ENCODE measurements at places on chromosomes 12 and 14. TPM values are rescaled to one million over a fixed set of nuclear protein-coding genes. Genes with fewer than 3 reads are reported as not detected.

KRT77 gene
- not detected for polyA plus RNA-seq

ETFBKMT gene
- 6.0 TPM for polyA plus RNA-seq

MYH6 gene
- polyA plus RNA-seq, result 0.13 TPM

SYNDIG1L gene
- polyA plus RNA-seq, result 0.47 TPM

DNA sequence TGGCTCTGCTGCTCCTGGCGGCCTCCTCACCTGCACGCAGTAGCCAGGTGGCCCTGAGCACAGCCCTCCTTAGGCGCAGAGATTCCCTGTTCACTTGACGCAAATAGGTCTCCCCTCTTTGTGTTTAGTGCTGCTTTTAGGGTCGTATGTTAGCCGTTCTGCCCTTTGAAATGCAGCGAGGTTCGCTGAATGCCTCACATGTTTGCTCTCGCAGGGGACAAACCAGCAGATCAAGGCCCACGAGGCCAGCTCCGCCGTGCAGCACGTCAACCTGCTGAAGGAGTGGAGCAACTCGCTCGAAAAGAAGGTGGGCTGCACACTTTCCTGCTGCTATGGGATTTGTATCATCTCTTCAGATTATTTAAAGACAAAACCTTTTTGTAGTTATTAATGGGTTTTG lies 31.4 kb upstream of the AMN start:
- no peak for DNase-seq

DNA sequence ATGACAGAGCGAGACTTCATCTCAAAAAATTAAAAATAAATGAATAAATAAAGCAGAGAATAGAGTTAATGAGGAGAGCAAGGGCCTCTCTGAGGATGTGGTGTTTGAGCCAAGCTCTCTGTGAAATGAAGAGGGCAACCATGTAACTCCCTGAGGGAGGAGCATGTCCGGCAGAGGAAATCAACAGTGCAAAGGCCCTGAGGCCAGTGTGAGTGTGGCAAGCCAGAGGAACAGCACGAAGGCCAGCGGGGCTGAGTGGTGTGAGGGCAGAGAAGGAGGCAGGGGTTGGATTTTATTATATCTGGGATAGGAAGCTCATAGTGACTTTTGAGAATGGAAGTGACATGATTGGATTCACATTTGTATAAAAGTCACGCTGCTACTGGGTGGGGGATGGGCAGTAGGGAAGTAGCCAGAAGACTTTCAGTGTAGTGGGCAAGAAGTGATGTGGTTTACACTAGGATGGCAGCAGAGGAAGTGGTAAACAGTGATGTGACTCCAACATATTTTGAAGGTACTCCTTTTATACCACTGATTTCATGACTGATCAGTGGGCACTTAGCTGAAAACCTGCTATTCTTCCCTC lies 10.3 kb upstream of the LRP1-AS start:
- no peak for DNase-seq

DNA sequence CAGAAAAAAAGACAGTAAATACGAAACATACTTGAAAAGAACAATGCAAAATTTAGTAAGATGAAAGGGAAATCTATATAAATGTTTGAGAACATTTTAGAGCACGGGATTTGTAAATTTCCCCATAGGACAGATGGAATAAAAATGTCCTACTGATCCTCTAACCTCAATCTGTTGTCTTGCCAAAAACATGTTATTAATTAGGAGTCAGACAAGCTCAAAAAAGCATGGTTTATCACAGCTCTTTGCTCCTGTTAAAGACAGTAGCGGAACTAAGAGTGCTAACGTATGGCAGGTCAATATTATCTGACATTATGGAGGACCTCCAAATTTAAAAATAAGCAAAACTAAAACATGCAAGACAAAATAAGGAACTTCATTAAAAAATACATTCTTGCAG lies 12.9 kb downstream of the GMFB start:
- DNase-seq, result no peak

DNA sequence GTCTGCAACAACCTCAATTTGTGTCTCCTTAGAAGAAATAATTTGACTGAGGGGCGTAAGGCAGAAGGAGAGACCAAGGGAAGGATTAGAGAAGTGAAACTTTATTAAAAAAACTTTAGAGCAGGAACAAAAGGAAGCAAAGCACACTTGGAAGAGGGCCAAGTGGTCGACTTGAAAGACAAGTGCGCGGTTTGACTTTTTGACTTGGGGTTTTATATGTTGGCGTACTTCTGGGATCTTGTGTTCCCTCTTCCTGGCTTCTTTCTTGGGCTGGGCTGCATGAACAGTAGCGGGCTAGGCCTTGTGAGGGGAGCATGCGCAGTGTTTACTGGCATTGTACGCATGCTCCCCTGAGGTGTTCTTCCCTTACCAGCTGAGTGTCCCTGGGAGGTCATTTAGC lies 369.3 kb upstream of the DCN start:
- no peak for DNase-seq

DNA sequence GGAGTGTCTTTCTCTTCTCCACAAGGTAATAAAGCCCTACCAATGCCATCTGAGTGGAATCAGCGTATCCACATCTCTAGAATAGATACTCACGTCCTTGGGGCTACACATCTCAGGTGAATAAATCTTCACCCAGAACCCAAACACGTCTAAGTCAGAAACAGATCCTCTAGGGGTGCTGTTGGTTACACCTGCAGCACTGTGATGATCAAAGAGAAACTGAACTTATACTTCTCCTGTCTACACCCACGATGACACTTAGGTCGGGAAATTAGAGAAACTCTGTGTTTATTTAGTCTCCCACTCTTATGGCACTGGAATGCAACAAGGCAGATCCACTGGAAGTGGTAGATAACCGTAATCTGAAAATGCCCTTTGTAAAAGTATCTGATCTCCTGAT lies 46.2 kb downstream of the WIF1 start:
- no peak for DNase-seq

DNA sequence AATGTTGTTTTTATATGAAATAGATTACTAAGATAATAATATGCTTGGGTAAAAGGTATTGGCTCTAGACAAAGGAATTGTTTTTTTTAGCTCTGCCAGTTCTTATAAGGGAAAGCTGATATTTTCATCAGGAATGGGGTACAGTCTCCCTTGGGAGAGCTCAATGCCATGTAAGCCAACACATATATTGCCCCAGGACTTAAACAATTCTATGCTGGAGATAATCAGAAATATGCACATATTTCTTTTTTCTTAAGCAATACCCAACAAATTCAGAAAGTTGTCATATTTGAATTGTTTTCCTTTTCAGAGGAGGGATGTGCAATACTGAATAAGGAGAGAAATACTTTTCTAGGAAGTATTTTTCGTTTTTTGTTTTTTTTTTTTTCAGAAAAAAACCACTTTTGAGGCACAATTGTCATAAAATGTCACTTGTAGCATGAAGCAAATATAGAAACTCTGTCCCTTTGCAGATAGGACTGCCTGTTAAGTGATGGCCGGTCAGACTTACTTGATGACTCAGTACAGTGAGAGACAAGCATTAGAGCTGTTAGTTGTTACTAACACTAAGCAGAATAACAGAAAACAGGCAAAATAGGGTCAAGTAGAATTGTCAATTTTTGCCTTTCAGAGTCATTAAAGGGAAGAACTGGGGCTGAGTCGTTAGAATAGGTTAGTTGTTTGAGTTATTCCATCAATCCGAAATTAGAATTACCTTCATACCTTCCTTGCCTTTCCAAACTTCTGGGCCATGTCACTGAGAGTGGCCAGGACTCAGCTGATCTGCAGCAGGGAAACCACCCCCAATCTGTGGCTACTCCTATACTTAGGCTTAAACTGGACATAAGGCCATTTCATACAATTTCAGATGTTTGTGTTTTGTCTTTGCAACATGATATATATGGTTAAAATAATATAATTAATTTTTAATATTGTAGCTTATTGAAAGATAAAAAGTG lies 168.1 kb downstream of the SLC38A4 start:
- DNase-seq, result no peak

- DNase-seq, result no peak
Observed at GRCh38 chr12:103538397-103538796, 42.6 kb upstream of the C12orf42 start.

DNA sequence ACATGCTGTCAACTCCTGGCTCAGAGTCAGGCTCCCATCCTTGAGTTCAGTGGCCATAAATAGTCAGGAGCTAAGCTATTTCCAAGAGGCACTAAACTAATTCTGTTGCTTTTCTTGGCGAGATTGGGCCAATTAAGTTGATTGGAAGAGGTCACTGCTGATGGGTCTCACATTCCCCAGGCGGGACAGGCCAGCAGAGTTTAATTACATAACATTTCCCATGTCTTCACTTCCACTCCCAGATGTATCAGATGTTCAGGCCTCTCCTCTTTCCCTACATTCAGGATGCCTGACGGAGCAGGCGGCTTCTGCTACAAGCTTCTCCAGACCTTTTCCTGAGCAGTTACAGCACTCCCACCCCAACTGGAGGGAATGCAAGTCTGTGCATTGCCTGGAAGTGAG lies 5.3 kb downstream of the NTF3 start:
- DNase-seq, result peak; percentile 93
